NCI-H1048 (cell line): ENCODE measurements at places on chromosomes 13 and 19.

DNA sequence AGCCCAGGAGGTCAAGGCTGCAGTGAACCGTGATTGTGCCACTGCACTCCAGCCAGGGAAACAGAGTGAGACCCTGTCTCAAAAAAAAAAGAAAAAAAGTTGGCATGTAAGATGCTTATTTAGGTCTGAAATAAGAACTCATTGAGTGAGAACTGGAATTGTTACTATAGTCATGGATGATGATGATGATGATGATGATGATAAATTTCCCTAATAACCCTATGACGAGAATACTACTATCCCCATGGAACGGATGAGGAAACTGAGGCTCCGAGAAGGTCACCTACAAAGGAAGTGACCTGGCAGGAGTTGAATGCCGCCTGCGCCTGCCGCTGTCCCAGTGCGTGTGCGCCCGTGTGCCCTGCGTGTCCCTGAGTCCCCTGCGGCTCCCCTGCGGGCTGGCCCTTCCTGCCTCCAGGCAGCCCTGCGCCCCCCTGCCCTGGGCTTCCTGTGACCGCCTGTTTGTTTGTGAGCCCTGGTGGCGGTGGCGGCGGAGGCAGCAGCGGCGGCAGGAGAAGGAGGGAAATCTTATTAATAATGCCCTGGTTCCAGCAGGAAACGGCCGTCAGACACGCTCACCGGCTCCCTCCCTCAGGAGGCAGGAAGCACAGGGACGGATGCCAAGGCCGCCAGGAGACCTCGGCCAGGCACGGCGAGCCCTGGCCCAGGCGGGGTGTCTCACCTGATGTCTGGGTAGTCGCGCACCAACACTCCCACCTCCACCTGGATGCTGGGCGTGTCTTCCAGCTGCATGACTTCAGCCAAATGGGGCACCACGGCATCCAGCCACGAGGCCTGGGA is 29.6 kb downstream of the EXOC3L2 start:
- no peak for DNase-seq

DNA sequence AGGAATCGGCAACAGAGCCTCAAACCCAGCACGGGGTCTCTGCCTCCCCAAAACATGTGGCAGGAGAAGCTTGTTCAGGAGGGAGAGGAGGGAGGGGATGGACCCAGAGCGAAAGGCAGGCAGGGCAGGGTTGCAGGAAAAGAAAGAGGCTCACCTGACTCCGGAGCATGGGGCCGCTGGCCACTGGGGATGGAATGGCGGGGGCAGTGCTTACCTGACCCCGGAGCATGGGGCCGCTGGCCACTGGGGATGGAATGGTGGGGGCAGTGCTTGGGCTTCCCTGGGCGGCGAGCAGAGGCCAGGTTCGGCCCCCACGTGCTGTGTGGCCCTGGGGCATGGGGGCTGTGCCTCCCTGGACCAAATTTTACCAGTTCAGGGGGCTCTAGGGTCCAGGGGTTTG is 13.3 kb upstream of the CELF5 start:
- DNase-seq, result no peak

DNA sequence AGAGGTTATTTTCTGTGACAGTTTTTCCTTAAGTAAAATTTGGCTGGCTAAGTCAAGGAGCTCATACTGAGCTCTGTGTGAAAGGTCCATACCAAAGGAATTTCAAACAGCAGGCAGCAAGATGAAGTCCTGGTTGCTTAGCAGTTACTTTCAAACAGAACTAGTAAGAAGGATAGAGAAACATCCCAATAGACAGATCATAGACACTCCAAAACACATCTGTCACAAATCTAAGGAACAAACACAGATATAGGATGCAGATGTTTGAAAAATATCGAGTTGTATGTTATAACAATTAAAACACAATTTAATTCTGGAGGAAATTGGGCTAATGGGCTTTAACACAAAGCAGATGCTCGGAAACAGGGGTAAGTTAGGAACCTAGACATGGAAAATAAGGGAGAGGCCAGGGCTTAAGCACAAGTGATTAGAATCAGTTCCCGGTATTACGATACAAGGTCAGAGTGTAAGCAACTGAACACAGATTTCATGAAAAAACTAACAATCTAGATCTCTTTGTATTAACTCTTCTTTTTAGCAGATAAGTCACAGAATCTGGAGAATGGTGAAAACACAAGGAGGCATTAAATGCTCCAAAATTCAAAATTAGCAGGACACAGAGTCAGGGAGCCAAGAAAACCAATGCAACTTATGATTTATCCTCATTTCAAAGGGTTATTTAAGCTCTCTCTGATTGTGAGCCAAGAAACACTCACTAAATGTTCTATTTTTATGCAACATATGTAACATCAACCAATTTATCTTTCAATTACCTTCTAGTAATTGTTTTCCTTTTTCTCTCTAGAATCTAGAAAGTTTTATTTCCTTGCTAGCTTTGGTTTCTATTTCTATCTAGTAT is 1992.9 kb upstream of the PCDH20 start:
- DNase-seq, result no peak

DNA sequence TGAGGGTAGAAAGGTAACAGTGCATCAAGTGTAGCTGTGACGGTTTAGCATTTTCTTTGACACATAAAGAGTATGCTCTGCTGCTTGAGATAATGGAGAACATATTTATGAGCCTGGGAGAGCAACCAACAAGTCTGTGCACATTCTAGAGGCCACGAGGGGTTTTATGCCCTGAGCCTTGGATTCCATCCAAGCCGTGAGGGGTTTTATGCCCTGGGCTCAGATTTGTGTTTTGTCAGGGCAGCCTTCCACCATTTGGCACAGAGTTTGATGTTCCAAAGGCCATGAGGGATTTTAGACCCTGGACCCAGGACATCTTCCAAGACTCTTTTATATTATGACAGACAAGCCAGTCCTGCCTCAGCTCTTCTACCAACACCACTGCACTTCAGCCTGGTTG is 106.4 kb downstream of the ZNF486 start:
- DNase-seq, result no peak

GRCh38 chr13:101382086-101382485 is 34.2 kb downstream of the NALCN start:
- DNase-seq, result no peak

DNA sequence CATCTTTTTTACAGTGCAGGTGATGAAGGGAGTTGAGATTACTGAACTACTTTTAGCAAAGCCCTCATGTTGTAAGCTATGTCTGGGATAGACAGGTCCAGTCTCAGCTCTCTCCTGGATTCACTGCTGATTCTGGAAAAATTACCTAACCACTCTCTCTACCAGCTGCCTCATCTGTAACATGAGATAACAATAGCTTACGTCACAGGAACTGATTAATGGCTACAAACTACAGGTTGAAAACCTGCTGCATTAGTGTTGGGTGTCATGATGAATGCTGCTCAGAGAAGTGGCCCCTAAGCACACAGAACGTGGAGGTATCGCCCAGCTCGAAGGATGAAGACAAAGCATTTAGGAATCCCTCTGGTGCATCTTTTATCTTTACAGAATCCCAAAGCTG is 277.8 kb downstream of the ABCC4 start:
- DNase-seq, result no peak

DNA sequence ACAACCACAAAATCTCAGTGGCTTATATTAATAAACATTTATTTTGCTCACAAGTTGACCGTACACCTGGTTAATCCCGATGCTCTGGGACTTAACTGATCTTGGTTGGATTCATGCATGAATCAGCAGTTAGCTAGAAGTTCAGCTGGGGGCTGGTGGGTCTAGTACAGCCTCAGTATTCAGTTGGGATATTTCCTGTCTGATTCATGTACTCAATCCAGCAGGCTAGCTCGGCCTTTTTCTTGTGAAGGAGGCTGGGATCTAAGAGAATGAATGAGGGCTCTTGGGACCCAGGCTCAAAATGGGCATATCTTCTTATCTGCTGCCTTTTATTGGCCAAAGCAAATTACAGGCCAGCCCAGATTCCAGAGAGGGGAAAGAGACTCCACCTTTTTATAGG is 178.8 kb downstream of the KCTD12 start:
- DNase-seq, result no peak

GRCh38 chr13:44801990-44802389 is 187.3 kb downstream of the NUFIP1 start:
- DNase-seq, result no peak

DNA sequence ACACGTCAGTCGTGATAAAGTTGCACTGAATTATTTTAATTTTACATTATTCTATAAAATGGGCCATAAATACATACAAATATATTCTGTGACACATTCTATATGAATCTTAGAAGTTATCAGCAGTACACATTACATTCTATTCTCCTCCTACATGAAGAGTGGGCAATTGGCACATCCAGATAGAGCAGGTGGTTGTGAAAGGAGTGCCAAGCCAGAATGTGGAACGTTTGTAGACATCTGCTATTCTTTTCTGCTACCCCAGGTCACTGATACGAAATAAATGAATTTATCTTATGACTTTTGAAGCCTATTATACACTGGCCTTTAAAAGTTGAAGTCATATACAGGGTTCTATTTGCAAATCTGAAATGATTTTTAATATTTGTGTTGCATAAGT is 373.2 kb downstream of the PCDH17 start:
- no peak for DNase-seq

DNA sequence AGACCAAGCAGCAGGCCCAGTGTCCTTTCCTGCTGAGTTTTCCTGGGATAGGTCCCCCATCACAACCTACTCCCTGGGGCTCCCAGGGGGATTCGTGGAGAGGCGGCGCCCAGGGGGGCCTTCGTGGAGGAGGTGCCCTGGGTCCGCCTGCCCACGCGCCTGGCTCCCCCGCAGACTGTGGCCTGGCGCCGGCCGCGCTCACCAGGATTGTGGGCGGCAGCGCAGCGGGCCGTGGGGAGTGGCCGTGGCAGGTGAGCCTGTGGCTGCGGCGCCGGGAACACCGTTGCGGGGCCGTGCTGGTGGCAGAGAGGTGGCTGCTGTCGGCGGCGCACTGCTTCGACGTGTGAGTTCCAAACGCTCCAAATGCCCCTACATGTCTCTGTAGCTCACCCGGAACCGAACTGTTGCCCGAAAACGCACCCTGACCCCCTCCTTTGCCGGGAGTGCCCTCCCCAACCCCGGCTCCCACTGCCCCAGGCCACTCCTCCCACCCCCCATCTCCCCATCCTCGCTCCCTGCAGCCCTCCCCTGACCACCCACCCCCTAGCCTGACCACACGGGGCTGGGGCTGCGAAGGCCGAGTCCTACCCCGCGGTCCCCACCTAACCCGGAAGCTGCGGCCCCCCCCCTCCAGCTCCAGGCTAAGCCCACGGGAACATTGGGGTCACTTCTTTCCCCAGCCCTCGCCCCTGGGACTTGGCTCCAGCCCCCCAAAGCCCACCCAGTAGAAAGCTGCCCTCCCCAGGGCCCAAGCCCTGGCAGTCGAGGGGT is 3.3 kb downstream of the TIMM13 start:
- no peak for DNase-seq
